ENCODE measurements at places on chromosomes 12 and 14. TPM values are rescaled to one million over a fixed set of nuclear protein-coding genes. Genes with fewer than 3 reads are reported as not detected.

- DNase-seq: peak; percentile 64
Measured at GRCh38 chr14:99389174-99389826, 91.4 kb downstream of the SETD3 start.

DNA sequence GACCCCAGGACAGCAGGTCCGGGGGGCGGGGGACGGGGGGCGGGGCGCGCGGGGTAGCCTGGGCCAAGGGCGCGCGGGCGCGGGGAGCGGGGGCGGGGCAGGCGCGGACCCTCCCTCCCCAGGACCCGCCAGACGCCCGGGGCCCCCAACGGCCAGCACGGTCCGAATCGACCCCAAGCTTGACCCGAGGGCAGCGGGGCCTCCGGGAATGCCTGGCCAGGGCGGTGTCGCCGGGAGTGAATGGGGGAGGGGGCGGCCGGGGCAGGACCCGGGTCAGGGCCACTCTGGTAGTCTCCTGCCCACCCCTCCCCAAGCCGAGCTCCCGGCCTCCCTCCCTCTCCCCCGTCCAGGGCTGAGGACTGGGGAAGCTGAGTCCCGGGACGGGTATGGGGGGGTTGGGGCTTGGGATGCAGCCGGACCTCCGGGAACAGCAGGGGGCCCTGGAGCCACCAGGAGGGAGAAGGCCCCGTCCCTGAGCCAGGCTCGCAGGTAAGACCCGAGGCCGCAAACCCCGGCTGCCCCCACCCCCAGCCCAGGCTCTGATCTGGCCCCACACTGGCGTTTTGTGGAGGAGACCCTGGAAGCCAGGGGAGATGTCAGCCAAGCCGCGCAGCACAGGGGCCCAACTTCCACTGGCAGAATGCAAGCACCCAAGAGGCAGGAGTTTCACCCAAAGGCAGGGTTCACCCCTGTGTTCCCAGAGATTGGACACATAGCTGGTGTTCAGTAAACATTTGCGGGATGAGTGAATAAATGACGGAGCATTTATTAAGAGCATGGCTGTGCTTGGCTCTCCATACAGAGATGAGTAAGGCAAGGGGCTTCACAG lies 545 bp upstream of the GALNT9 start:
- no peak for DNase-seq

DNA sequence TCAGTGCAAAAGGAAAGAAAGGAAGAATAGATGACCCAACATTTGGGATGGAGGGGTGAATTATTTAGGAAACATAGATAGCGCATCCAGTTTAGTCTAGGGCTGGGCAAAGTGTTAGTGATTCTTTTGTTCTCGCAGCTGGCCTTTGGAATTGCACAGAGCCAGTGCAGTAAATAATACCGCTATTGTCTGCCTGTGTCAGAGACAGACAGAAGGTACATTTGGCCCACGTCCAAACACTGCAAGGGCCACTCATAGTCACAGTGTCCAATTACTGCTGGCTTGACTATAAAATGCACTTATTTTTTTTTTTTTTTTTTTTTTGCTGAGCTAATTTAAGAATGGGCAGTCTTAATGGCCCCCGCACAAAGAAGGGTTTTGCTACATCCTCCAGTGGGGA lies 638.6 kb downstream of the BCL11B start:
- DNase-seq: peak; percentile 74

DNA sequence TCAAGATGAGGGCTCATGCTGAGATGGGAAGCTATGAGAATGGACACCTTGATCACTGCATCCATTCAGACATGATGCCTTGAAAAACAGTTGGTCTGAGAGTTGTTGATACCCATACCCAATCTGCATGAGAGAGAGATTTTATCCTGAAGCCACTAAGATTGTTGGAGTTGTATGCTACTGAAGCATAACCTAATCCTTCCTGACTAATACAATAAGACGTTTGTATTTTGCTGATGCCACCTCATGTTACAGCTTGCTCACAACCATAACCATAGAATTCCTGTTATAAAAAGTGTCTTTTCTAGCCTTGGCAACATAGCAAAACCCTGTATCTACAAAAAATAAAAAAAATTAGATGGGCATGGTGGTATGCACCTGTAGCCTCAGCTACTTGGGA lies 12.7 kb upstream of the SERPINA1 start:
- DNase-seq: peak; percentile 29

DNA sequence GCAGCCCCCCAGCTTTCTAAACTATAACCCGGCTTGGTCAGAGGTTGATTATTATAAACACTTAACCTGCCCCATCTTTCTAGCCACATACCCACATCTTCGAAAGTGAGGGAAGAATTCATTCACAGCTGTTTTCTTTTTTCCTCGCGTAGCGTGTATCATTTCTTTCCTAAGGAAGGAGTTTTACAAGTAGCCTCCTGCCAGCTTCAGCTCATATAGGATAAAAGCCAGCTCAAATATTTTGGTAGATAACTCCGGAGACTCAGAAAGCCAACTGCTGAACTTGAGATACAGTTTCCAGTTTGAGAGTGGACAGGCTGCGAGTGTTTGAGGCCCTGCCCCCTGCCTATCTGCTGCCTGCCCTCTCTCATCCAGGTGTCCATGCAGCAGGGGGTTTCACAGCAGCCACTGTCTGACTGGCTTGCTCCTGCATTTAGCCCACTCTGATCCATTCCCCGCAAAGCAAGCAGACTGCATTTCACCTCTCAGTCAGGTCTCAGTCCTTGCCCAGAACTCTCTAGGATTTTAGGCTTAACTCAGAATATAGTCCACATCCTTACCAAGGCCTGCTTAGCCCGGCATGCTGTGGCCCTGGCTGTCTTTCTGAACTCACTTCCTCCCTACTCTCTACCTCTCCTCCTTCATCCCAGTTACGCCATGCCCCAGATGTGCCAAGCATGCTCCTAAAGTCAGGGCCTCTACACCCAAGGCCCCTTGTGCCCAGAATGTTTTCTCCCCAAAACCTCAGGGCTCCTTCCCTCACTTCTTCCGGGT lies 46.9 kb downstream of the EVL start:
- DNase-seq: no peak

- no peak for DNase-seq
Measured at GRCh38 chr12:1122786-1123185, 131.8 kb downstream of the ERC1 start.

- DNase-seq: no peak
Measured at GRCh38 chr14:29654901-29655550, 272.6 kb downstream of the PRKD1 start.

DNA sequence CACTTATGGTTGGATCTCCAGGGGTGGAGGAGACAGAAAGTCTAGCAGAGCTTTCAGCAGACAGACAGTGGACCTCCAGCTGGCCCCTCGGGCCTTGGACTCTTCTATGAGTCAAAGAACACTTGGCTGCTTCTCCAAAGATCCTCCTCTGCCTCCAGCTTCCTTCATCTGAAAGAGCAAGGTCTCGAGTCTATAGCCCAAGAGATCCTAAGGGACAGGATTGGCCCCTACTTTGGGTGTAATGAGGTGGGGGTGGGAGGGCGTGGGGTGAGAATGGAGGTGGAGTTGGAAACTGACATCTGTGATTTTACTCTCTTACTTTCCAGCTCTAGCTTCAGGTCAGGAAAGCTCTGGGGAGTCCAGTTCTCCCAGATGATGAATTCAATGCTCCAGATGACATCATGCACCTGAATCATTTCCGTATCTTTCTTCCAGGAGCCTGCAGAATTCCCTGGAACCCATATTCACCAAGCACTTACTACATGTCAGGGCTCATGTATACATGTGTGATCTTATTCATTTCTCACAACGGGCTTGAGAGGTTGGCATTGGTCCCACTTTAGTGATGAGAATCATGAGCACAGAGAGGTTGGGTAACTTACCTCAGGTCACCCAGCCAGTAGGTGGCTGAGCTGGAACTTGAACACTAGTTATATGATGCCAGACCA lies 10.2 kb upstream of the PGF start:
- peak; percentile 70 for DNase-seq

- no peak for DNase-seq
Measured at GRCh38 chr12:109810954-109811623, 22.1 kb downstream of the TRPV4 start.

DNA sequence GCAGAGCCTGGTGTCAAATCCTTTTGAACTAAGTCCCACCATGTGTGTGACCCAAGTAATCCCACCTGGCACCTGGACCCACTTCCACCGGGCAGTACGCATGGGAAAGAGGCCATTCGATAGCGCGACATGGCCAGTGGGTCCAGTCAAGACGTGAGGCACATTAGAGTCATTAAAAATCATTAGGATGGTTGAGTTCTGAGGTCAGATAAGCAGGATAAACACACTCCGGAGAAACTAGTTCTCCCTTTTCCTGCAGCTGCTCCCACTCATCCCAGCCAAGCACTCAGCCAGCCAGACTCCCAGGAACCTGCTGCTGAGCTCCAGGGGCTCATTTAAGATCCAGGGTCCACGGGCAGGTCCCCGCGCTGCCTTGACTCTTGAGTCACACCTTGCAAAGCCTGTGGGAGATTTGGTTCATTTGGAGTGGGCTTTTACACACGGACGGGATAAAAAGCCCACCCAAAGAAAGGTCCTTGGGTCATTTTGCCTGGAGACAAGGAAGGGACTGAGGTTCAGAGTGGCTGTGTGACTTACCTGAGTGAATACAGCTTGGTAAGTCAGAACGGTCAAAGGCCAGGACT lies 313.9 kb downstream of the BCL11B start:
- DNase-seq: no peak

GRCh38 chr12:16524378-16524777 lies 81.6 kb downstream of the LMO3 start:
- no peak for DNase-seq

- no peak for DNase-seq
Measured at GRCh38 chr14:61470961-61471293, 149.5 kb downstream of the PRKCH start.

DNA sequence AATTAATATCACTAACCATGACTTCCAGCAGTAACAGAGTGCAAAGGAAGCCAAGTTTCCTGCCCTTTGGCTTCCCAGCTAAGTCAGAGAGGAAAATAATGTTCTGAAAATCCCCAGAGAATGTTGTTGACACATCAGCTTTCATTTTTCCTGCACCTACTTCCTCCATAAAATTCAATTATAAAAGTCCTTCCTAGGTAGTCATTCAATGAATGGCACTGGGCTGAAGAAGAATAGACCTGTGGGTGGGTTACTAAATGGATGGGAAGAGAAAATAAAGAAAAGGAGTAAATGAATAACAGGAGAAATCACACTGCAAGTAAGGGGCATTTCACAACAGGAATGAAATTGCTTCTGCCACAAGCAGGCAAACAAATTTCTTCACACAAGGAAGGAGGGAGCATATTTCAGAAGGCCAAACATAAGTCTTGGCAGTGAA lies 73.2 kb upstream of the MDM1 start:
- no peak for DNase-seq

DNA sequence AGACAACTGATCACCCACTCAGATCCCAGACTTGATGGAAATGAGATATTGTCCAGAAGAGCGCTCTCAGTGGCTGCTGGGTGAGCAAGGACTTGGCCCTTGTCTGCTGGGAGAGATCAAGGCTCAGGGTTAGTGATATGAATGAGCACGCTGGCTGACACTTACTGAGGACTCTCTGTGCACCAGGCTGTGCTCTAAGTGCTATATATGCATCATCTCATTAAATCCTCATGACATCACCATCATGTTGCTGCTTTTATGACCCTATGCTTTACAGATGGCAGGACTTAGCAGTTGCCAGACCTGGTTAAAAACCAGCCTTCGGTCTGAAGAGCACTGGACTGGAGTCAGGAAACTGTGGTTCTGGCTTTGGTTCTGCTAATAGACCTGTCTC lies 260.9 kb downstream of the VRK1 start:
- peak; percentile 20 for DNase-seq

- no peak for DNase-seq
Measured at GRCh38 chr12:49093792-49094159, 825 bp downstream of the DHH start.

- DNase-seq: peak; percentile 12
Measured at GRCh38 chr14:77143071-77143470, 1.5 kb upstream of the ZDHHC22 start.

GRCh38 chr12:28051516-28052354 lies 79.2 kb upstream of the PTHLH start:
- no peak for DNase-seq

- peak; percentile 6 for DNase-seq
Measured at GRCh38 chr12:47551426-47551851, 154.4 kb downstream of the RPAP3 start.

DNA sequence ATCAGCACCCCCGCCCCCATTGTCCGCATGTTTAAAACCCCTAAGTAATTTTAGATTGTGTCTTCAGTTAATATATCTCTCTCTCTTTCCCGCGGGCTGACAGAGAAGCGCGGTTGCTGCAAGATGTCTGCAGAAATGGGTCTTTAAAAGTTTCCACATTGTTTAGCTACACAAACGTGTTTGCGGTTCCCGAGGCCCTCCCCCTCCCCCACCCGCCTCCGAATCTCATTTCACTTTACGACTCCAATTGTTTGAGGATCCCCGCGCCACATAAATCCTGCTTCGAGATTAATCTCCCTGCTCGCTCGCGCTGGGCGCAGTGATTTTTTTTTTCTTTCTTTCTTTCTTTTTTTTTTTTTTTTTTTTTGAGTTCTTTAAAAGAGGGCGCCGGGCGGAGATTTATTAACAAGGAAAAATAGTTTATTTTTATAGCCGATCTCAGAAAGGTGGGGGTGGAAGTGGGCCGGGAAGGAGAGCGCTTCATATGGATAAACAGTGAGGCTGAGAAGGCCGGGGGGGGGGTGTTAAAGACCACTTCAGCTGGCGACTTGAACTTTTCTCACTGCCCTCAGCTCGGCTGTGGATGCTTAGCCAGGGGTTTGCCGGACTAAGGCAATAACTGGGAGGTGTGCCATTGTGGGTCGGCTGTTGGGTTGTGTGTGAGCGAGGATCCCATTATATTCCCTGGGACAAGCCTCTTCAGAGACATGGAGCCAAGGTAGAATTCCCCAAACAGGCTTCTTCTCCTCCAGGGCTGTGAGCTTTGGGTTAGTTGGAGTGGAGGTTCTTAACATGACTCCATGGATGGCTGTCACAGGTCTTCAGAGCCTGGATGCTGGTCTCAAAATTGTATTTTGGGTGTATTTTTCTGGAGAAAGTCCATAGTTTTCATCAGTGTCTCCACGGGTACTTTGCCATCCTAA lies 39.7 kb upstream of the TBX5 start:
- no peak for DNase-seq

GRCh38 chr12:51591016-51591901 lies at the start of gene SCN8A:
Gene SCN8A (plus strand): TSS chr12:51591233. CDS start chr12:51662818, 71,585 bp downstream.
- peak; percentile 73 for DNase-seq

- DNase-seq: no peak
Measured at GRCh38 chr14:71358209-71358931, 451.1 kb downstream of the PCNX1 start.

GRCh38 chr14:38065106-38065762 lies 142.5 kb upstream of the SSTR1 start:
- no peak for DNase-seq

TGM1 gene
- total RNA-seq: 2.6 TPM

ITGA7 gene
- 2.4 TPM for total RNA-seq

TSHR gene
- not detected for total RNA-seq

NANOG gene
- not detected for total RNA-seq

SYT1 gene
- total RNA-seq: 0.45 TPM

CCDC197 gene
- total RNA-seq: not detected

SYNDIG1L gene
- total RNA-seq: not detected

TEX22 gene
- total RNA-seq: 0.29 TPM

CCDC85C gene
- total RNA-seq: 16.6 TPM

SERPINA3 gene
- not detected for total RNA-seq

PIWIL1 gene
- 0.68 TPM for total RNA-seq

ZFC3H1 gene
- 14.4 TPM for total RNA-seq

PTPN21 gene
- 4.8 TPM for total RNA-seq

FSCB gene
- not detected for total RNA-seq

LRP1 gene
- 2.8 TPM for total RNA-seq
